ENCODE measurements at places on chromosomes 2 and 18.

DNA sequence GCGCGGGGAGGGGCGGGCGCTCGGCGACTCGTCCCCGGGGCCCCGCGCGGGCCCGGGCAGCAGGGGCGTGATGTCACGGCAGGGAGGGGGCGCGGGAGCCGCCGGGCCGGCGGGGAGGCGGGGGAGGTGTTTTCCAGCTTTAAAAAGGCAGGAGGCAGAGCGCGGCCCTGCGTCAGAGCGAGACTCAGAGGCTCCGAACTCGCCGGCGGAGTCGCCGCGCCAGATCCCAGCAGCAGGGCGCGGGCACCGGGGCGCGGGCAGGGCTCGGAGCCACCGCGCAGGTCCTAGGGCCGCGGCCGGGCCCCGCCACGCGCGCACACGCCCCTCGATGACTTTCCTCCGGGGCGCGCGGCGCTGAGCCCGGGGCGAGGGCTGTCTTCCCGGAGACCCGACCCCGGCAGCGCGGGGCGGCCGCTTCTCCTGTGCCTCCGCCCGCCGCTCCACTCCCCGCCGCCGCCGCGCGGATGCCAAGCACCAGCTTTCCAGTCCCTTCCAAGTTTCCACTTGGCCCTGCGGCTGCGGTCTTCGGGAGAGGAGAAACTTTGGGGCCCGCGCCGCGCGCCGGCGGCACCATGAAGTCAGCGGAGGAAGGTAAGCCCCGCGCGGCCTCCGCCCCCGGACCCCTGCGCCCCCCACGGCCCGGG, at the start of gene NFATC1:
Gene NFATC1, plus strand, starts transcription at position 170 of the 644 bp plus-strand sequence. Its CDS starts 295 bp downstream, at position 465.
- DNase-seq, result peak; percentile 78

- DNase-seq, result peak; percentile 89
These were observed 85.3 kb downstream of the SPP2 start for GRCh38 chr2:234135750-234136221.

GRCh38 chr2:113981404-113982134, 91.7 kb downstream of the ACTR3 start:
- no peak for DNase-seq

- DNase-seq, result no peak
These were observed 5.9 kb downstream of the NRXN1 start for GRCh38 chr2:51025906-51026555.
